ENCODE measurements at places on chromosomes 6 and 20.
A peak's percentile ranks its signal among the peaks of the same experiment; 100 is the strongest.

- no peak for DNase-seq
Measured at GRCh38 chr6:104046426-104046825, 813.3 kb downstream of the HACE1 start.

DNA sequence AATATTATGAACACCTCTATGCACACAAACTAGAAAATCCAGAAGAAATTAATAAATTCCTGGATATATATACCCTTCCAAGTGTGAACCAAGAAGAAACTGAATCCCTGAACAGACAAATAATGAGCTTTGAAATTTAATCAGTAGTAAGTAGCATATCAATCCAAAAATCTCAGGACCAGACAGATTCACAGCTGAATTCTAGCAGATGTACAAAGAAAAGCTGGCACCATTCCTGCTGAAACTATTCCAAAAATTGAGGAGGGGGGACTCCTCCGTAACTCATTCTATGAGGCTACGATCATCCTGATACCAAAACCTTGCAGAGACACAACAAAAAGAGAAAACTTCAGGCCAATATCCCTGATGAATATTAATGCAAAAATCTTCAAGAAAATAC is 67.0 kb upstream of the PDE7B start:
- DNase-seq = no peak

DNA sequence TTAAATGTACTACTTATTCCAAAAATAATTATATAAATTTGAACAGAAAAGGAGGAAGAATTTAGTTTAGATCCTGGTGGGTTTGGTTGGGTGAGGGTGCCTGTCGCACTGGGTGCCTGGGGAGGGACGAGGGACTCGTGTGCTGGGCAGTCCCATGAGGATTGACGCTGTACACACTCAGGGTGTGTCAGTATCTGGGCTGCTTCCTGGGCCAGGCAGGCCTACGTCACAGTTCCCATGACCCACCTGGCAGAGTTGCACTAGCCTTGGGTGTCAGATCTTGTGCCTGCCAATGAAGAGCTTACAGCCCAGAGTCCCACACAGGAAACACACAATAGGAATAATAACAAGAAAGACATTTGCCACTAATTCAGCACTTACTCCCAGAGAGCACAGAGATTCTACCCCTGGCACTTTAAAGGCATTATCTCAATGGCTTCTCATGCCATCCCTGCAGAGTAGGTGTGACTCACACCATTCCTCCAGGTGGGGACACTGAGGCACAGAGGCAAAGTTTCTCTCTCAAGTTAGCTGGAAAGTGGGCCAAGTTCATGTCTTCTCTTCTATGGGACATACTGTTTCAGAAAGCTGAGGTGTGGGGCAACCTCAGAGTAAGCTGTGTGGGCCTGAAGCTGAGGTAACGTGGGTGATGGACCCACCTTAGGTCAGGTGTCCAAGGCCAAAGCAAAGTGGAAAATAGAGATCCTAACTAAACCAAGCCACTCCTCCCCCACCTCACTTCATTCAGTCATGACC is 1.3 kb upstream of the SDCBP2 start:
- no peak for DNase-seq

- no peak for DNase-seq
Measured at GRCh38 chr6:30742316-30743098, at the start of gene FLOT1. FLOT1 (minus strand) TSS chr6:30742687; CDS start chr6:30742189, 498 bp downstream.

DNA sequence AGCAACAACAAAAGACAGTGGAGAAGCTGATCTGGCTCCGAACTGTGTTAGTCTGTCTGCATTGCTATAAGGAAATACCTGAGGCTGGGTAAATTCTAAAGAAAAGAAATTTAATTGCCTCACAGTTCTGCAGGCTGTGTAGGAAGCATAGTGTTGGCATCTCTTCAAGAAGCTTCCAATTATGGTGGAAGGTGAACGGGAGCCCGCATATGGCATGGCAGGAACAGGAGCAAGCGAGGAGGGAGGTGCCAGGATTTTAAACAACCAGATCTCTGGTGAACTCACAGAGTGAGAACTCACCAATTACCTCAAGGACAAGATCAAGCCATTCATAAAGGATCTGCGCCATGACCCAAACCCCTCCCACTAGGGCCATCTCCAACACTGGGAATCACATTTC is 293.5 kb downstream of the SMOC2 start:
- no peak for DNase-seq

DNA sequence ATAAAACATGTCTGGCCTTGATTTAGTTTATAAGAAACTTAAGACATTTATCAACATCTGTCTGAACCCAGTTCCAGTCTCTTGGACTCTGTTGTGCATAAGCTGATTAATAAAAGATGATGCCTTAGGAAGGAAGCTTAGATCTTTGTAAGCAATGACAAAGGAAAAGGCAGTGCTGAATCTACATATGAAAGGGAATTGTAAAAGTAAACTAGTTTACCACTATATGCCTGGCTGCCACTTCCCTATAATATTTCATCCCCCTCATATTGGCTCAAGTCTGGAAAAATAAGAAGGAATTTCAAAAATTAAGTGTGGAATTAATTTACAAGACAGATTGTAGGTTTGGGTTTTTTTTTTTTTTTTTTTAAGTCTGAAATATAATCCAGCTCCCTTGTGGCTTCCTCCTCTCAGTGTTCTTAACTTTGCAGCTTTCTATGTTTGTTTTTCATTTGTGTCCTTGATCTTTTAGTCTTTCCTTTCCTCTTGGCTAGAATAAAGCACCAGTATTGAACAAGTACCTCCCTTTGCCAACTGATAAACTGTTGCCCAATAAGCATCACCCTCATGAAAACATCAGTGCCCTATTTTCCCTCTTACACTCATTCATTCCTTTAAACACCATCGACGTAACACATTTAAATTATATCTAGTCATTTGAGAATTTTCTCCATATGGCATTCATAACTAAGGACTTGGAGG is 146.7 kb upstream of the TBX18 start:
- no peak for DNase-seq

DNA sequence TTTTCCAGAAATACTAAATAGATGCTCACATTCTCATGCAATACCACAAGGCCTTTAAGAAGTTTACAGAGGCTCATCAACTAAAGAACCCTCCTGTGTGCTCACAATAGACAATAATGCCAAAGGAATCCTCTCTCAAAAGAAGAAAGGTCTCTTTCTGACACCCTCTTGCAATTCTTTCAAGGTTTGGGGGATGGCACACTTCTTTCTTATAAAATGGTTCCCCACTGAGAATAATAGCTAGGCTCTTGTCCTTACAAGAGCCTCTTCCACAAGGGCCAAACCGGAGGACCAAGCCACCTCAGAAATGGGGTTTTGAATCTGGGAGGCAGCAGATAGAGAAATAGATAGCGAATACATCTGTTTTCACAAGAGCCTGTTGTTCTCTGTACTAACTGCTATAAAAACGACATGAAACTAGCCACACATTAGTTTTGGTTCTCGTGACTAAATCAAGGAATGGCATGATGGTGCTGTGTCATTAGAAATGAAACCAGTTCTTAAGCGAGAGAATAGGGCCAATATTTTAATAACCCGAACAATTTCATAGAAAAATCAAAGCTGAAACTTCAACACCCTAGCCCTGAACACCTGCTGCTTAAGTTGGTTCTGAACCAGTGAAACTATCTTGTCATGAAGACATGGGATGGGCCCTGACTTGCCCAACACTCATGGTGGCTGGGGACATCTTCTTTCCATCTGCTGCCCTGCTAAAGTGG is 81.1 kb downstream of the PRDM1 start:
- no peak for DNase-seq

- no peak for DNase-seq
Measured at GRCh38 chr20:39070484-39071231, 108.5 kb downstream of the DHX35 start.

DNA sequence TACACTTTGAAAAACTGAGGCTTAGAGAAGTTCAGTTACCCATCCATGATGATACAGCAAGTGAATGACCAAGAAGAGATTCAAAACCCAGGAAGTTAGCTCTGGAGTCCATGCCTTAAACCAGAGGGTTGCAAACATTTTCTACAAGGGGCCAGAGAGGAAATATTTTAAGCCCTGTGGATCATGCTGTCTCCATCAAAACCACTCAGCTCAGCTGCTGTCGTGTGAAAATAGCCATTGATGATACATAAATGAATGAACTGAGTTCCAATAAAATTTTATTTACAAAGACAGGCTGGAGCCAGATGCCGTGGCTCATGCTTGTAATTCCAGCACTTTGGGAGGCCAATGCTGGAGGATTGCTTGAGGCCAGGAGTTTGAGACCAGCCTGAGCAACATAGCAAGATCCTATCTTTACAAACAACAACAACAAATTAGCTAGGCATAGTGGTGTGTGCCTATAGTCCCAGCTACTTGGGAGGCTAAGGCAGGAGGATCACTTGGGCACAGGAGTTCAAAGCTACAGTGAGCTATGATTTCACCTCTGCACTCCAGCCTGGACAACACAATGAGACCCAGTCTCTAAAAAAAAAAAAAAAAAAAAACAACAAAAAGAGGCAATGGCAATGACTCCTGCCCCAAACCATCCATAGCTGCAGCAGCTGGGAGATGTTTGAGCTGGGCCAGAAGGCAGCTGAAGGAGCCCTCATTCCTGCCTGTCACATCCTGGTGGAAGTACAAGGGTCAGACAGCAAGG is 44.1 kb upstream of the RIN2 start:
- no peak for DNase-seq

DNA sequence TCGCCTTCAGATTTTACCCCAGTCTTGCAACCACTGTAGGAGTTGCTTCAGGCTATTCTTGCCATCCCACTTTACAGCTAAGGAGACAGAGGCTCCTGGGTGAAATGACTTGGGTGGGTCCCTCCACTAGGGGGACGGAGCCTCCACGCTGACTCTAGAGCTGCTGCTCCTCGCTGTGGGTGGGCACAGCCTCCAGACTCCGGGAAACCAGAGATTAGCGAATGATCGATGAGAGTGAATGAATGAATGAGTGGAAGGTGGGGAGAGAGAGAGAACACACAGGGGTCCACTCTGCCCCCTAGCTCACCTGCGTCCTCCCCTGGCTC is 10.4 kb downstream of the ZBP1 start:
- DNase-seq = no peak

DNA sequence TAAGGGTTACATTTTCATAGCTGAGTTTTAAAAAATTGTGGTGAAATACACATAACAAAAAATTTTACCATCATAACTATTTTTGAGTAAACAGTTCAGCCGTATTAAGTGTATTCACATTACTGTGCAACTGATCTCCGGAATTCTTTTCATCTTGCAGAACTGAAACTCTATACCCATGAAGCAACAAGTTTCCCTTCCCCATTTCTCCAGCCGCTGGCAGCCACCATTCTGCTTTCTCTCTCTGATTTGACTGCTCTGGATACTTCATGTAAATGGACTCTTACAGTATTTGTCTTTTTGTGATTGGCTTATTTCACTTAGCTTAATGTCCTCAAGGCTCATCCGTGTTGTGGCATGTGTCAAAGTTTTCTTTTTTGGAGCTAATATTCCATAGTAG is 341.6 kb downstream of the QKI start:
- no peak for DNase-seq

GRCh38 chr20:38649275-38649891 is 47.8 kb downstream of the ARHGAP40 start:
- peak; percentile 21 for DNase-seq

DNA sequence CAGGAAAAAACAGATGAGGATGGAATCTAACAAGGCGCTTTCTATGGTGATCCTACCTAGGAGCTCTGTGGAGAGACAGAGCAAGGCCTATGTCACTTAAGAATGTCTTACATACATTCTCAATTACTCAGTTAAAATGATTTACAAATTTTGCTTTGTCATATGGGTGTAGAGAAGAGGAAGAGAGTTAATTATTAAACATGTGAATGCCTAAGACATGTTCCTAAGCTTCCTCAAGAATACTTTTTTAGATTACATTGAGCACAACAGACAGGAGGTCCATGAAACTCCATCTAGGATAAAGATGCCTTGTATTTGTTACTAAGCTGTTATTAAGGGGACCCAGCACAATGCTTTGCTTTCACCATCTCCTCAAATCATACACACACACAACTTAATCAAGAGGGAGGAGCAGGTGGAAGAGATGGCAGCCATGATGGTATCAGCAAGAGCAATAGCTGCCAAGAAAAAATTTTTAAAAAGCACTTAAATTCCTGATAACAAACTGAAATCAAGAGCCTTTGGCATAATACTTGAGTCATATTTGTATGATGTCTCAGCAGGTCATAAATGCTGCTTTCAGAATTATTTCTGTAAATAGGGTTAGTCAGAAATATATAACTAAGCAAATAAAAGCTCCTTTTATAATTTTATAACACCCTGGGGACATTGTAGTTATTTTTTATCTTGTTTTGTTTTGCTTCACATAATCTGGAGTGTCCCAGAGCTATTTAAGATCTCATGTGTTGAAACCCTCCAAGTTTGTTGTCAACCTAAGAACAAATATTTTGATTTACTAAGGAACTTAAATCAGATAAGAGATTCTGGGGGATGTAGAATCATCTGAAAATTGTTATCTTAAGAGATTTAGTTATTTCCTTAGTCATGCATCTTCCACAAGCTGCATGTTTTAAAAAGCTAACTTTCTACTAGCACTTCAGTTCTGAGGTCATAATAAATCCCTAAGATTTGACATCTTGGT is 70.0 kb upstream of the CD2AP start:
- no peak for DNase-seq

GRCh38 chr6:129558248-129558647 is 151.7 kb downstream of the ARHGAP18 start:
- no peak for DNase-seq

DNA sequence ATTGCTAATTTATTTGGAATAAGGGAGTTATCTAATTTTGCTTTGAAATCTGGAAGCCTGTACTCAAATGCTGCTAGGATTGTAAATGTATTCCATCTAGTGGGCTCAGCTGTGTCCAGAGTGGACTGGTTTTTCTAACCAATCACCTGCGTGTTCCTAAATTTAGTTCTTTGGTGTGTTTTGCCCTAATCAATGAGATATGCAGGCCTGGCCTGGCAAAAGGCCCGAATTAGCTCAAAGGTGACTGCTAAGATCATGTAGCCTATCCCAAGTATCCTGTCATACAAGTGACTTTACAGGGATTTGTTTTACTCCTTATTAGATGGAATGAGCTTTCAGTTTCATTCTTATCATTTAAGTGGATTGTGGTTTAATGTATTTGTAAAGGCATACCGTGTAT is 51.3 kb upstream of the ARMC2 start:
- DNase-seq = no peak

- peak; percentile 14 for DNase-seq
Measured at GRCh38 chr6:157800420-157801237, 22.4 kb upstream of the SNX9 start.

- DNase-seq = peak; percentile 16
Measured at GRCh38 chr6:16163535-16164300, 34.8 kb downstream of the MYLIP start.

- DNase-seq = no peak
Measured at GRCh38 chr20:56683077-56683865, 54.2 kb downstream of the TFAP2C start.

DNA sequence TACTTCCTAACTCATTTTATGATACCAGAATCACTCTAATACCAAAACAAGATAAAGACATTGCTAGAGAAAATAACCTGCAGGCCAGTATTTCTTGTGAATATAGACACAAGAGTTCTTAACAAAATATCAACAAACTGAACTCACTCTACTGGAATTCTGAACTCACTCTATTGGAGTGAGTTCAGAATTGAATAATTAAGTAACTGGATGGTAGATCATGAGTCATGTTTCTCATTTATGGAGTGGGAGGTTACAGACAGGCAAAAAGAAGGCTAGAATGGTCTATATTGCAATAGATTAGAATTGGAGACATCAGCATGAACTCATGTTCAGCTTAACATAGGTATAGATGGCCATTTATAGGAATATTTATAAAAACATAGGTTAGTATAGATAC is 26.6 kb upstream of the C6orf58 start:
- no peak for DNase-seq

GRCh38 chr6:148329596-148330381 is 12.8 kb upstream of the SASH1 start:
- DNase-seq = peak; percentile 70

- no peak for DNase-seq
Measured at GRCh38 chr20:49558826-49559225, 9.1 kb downstream of the PTGIS start.

Measured in kidney capillary endothelial cell (primary cell).